Activated naive CD4-positive, alpha-beta T cell treated with anti-CD3 and anti-CD28 coated beads, Interleukin-2, amount 50 U/mL, for 16 hours (primary cell): ENCODE measurements at places on chromosomes 12 and 14.

DNA sequence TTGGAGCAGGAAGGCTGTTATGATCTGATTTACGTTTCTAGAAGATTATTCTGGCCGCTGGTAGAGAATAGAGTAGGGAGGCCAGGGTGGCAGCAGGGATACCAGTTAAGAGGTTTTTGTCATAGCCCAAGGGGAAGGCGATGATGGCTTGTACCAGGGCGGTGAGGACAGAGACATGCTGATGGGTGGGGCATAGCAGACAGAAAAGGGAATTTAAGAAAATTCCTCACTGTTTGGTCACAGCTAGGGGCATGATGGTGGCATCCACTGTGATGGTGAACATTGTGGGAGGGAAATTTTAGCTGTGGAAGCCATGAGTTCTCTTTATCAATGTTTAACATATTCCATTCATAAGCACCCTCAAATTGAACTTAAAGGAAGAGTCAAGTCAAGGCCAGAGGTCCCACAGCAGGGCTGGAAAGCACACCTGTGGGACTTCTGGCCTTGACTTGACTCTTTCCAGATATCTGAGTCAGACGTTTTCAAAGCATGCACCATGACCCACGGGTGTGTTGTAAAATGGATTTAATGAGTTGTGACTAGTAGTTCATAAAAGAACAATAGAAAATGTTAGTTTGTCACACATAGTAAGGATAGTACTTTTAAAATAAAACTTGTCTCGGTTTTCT, 134.6 kb downstream of the CHST11 start:
- DNase-seq, result no peak

DNA sequence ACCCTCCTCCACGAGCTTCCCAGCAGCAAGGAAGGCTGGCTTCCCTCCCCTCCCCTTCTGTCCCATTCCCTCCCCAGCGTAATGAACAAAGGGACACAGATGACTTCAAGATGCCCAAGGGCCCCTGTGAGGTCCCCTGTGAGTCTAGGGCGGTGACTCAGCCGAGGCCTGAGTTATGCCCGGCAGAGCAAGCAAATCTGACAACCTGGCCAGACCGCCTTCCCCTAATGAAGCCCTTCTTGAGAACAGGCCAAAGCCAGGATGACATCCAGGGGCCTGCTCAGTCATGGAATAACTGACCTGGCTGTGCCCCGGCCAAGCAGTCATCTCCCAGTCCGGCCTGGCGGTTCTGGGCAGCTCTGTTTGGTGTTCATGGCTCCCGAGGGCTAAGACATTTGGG, 89.2 kb downstream of the DICER1 start:
- DNase-seq, result no peak

GRCh38 chr12:7937833-7938506, 2.0 kb upstream of the SLC2A3 start:
- no peak for DNase-seq

GRCh38 chr12:30796313-30796780, 41.6 kb upstream of the CAPRIN2 start:
- DNase-seq, result no peak

- no peak for DNase-seq
Measured at GRCh38 chr12:51973560-51973959, 22.1 kb downstream of the ACVR1B start.

GRCh38 chr12:112115259-112116045, 6.9 kb upstream of the NAA25 start:
- no peak for DNase-seq

GRCh38 chr14:83826838-83827237, 1703.1 kb upstream of the FLRT2 start:
- DNase-seq, result no peak

GRCh38 chr14:56810836-56811592, 735 bp upstream of the OTX2 start:
- no peak for DNase-seq

DNA sequence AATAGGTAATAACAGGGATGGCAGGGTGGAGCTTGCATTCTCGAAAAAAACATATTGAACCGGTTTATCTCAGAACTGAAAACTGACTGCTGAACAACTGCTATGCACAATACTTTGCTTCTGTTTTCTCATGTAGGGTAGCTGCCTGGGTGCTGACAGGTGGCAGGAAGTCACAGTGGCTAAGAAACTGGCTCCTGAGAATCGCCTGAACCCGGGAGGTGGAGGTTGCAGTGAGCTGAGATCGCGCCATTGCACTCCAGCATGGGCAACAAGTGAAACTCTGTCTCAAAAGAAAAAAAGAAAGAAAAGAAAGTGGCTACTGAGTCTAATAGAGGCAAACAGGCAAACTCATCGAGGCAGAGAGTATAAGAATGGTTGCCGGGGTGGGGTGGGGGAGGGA, 113.1 kb downstream of the CCDC60 start:
- no peak for DNase-seq

DNA sequence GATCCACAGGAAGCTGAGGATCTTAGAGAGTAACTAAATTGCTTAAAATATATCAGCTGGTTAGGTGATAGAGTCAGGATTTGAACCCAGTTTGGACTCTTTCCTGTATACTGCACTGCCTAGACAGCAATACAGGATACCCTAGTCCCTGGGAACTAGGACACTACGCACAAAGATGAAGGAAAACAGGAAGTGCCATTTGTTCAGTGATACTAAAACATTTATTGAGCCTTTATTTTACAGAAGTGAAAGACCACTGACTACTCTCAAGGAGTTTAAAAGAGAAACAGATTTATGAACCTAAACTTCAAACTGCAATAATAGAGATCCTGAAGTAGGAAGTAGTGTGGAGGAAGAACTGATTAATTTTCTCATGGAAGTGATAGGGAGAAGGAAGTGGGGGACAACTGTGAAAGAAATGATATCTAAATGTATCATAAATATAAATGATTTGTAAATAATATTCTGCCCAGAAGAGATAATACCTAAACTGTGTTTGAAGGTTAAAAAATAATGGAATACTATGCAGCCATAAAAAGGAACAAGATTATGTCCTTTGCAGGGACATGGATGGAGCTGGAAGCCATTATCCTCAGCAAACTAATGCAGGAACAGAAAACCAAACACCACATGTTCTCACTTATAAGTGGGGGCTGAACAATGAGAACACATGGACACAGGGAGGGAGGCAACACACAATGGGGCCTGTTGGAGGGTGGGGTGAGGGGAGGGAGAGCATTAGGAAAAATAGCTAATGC, 18.2 kb downstream of the MSRB3 start:
- no peak for DNase-seq

- no peak for DNase-seq
Measured at GRCh38 chr14:100612986-100613385, 25.8 kb upstream of the BEGAIN start.

DNA sequence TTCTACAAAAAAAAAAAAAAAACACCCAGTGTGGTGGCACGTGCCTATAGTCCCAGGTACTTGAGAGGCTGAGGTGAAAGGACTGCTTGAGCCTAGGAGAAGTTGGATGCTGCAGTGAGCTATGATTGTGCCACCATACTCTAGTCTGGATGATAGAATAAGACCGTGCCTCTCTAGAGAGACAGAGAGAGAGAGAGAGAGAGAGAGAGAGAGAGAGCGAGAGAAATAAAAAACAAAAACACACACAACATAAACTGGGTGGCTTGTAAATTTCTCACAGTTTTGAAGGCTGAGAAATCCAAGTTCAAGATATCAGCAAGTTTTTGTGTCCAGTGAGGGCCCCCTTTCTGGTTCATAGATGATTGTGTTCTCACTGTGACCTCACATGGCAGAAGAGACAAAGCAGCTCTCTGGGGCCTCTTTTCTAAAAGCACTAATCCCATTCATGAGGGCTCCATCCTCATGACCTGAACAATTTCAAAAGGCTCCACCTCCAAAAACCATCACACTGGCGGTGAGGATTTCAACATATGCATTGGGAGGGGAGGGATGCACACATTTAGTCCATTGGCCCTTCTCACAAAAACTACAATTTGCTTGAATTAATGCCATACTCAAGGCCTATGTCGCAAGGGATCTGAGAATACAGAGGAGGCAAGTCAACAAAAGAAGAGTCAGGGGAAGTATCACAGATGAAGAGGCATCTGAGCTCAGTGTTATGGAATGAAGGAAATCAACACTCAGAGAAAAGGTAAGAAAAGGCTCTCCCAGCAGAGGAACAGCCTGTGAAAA, 94.9 kb downstream of the PPM1H start:
- no peak for DNase-seq

DNA sequence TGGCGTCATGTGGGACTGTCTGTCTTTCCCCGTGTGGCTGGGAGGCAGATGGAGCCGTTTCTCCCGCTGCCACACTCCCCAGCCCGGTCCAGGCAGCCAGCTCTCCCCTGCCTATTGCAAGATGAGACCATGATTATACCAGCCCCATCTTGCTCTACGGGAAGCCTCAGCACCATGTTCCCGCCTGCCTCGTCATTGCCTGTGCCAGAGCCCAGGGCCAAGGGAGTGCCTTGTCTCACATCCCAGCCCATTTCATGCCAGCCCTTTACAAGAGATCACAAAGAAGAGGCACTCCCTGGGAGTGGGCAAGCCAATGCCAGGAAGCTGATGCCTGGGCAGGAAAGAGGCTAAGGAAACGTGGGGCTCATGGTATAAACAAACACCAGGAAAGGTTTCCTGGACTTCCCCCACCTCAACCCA, 23.9 kb downstream of the GPR68 start:
- no peak for DNase-seq

DNA sequence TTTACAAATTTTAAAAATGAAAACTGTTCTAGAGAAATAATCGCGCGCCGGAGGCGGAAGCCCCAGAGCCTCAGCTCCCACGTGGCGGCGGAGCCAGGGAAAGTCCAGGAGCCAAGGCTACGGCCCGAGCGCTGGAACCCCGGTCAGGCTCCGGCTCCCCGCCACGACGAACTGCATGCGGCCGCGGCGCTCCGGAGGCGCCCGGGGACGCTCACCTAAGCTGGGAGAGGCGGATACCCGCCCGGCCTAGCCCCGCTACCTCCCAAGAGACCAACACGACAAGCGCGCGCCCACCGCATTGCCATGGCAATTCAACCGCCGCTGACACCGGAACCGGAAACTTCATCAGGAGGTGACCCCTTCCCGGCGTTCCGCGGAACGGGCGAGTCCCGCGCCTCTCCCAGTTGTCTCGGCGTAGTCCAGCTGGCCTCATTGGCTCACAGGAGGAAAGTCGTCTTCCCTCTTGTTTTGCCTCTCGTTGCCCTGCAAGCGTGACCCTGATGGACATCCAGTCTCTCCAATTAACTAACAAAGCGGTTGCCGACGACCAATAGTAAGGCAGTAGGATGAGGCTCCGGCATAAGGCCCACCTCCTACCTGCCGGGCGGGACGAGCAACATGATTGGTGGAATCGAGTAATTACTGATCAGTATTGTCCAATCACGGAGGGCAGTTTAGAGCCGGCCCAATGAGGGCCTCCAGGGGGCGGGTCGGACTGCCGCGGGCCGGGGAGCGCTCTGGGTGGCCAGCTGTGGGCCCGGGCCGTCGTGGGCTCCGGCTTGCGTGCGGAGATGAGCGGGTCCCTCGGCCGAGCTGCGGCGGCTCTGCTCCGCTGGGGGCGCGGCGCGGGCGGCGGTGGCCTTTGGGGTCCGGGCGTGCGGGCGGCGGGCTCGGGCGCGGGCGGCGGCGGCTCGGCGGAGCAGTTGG, at the start of gene GLRX5:
GLRX5 (plus strand) TSS at position 752 of the 927 bp plus-strand sequence; CDS start at position 792, 40 bp downstream.
- DNase-seq, result peak; percentile 98
